ENCODE measurements at places on chromosomes 2 and 18.

DNA sequence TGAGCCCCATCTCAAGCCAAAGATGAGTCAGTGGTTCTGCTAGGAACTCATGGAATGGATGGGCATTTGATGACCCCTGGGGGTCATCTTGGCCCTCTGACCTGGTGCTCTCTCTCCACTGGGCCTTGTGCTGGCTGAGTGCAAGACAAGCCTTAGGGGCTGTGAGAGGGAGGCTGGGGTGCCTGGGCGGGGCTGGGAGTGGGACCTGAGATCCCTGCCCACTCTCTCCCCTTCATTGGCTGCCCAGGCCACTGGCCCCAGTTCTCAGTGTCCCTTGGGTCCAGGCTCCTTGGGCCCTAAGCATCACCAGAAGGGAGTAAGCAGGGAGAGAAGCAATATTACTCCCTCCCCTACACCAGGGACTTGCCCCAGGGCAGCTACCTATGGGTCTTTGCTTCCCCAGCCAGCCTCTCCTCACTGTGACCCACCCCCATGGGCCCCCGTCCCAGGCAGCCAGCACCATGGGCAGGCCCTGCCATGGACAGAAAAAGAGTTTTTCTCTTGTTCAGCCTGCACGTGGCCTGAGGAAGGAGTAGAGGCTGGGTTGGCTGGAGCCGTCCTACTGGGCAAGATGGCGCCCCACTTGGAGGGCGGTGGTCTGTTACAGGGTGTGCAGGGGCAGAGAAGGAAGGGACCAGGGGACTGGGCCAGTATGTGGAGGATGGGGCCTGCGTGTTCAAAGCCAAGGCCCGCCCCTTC, 33.6 kb downstream of the ATOH8 start:
- peaks cover 13% of the 10 kb centered on the region for H3K27me3 ChIP-seq
- no peaks in the 10 kb centered on the region for H3K36me3 ChIP-seq
- no peak overlapping the region for H3K4me3 ChIP-seq
- no peak for DNase-seq
- peaks cover 7% of the 10 kb centered on the region for H3K4me1 ChIP-seq
- H3K27ac ChIP-seq = no peak overlapping the region

- no peak for DNase-seq
- no peak overlapping the region for H3K4me3 ChIP-seq
Observed at GRCh38 chr18:7514796-7515440, 52.2 kb upstream of the PTPRM start.

GRCh38 chr2:190864375-190864774, 16.2 kb upstream of the GLS start:
- H3K27ac ChIP-seq = no peak overlapping the region
- H3K4me1 ChIP-seq = peaks cover 29% of the 10 kb centered on the region
- H3K27me3 ChIP-seq = peaks cover 6% of the 10 kb centered on the region

DNA sequence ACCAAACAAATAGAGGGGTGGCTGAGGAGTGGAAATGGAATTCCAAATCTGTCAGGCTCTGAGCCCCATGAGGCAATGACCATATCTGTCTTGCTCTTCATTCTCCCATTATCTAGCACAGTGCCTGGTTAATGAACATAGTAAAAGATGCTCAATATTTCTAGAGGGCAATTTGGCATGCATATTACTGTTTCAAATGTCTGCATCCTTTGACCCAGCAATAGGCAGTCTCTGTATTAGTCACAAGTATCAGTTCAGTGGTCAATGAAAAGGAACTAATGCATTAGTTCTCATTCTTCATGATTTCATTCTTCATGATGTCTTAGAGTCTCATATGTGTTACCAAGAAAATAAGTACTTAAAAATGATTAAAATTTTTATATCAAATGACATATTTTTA, 28.4 kb upstream of the MALL start:
- peaks cover 45% of the 10 kb centered on the region for H3K4me1 ChIP-seq
- no peak overlapping the region for H3K27ac ChIP-seq
- no peak for DNase-seq
- H3K27me3 ChIP-seq = no peaks in the 10 kb centered on the region

GRCh38 chr2:219388907-219389156, 1.1 kb upstream of the DNPEP start:
- peaks cover 15% of the 10 kb centered on the region for H3K4me1 ChIP-seq
- peak overlapping the region; percentile 80 for H3K4me3 ChIP-seq
- no peak overlapping the region for H3K27ac ChIP-seq
- no peaks in the 10 kb centered on the region for H3K27me3 ChIP-seq
- DNase-seq = no peak

GRCh38 chr2:237459741-237460174, 27.3 kb upstream of the MLPH start:
- H3K4me1 ChIP-seq = peaks cover 49% of the 10 kb centered on the region
- no peak for DNase-seq
- H3K27ac ChIP-seq = no peak overlapping the region
- H3K27me3 ChIP-seq = no peaks in the 10 kb centered on the region

DNA sequence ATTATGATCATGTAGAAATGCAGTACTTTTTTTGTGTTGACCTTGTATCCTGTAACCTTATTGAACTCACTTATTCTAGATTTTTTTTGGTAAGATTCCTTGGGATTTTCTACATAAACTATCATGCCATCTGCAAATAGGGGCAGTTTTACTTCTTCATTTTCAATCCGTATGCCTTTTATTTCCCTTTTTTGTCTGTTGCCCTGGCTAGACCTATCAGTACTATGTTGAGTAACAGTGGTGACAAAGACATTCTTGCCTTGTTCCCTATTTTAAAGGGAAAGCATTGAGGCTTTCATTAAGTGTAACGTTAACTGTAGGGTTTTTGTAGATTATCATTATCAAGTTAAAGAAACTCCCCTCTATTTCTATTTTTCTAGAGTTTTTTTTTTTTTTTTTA, 92.3 kb downstream of the LYPD1 start:
- no peak overlapping the region for H3K4me3 ChIP-seq
- no peaks in the 10 kb centered on the region for H3K27me3 ChIP-seq
- no peak for DNase-seq
- H3K4me1 ChIP-seq = no peaks in the 10 kb centered on the region
- H3K36me3 ChIP-seq = no peaks in the 10 kb centered on the region
- no peak overlapping the region for H3K27ac ChIP-seq

DNA sequence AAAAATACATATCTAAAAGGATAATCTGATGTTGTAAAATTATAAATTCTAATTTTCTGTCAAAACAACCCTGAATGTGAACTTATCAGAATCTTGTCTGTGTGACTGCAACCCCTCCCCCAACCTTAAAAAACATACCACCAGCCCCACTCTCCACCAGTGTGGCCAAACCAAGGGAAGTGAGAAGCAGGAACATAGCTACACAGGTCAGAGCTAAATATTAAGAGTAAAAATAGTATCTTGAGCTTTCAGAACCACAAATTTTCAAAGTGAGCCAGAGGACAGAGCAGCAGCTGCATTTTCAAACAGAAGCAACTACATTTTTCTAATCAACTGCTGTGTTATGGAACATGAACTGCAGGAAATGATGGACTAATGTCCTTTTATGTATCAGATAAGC, 156.7 kb downstream of the SLC4A10 start:
- H3K4me1 ChIP-seq = no peaks in the 10 kb centered on the region
- no peaks in the 10 kb centered on the region for H3K27me3 ChIP-seq
- peaks cover 4% of the 10 kb centered on the region for H3K36me3 ChIP-seq

DNA sequence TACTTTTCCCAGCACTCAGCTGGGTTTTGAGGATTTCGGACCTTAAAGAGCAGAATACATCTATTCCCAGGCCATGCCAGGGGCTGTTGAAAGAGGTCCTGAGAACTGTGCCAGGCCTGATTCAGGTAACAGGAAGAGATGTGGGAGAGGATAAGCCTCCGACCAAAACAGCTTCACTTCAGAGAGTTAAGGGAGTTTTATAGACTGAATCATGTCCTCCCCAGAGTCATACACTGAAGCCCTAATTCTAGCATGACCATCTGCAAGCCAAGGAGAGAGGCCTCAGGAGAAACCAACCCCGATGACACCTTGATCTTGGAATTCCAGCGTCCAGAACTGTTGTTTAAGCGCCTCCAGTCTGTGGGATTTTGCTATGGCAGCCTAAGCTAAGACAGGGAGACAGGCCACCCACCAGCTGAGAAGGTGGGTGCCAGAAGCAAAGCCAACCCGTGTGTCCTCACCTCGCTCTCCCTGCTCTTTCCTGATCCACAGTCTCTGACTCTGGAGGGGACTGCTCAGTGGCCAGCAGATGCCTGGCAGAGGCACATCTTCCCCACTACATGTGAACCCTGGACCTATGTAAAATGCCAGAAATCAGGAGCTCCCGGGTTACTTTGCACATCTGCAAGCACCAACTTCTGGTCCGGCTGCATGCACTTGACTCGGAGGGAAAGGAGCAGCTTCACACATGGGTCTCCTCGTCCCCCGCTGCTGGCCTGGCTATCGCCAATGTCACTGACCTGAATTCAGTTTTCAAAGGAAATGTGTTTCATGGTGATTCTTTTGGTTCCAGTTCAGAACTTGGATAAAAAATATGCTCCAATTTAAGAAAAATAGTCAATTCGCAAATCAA, 116.8 kb upstream of the EPC2 start:
- peak overlapping the region; percentile 79 for H3K27ac ChIP-seq
- peaks cover 2% of the 10 kb centered on the region for H3K36me3 ChIP-seq
- H3K27me3 ChIP-seq = no peaks in the 10 kb centered on the region
- H3K4me1 ChIP-seq = peaks cover 77% of the 10 kb centered on the region

- no peak for DNase-seq
- H3K4me3 ChIP-seq = no peak overlapping the region
- H3K27ac ChIP-seq = no peak overlapping the region
- H3K27me3 ChIP-seq = peaks cover 17% of the 10 kb centered on the region
Observed at GRCh38 chr2:27171351-27171848, 22.6 kb downstream of the TCF23 start.

DNA sequence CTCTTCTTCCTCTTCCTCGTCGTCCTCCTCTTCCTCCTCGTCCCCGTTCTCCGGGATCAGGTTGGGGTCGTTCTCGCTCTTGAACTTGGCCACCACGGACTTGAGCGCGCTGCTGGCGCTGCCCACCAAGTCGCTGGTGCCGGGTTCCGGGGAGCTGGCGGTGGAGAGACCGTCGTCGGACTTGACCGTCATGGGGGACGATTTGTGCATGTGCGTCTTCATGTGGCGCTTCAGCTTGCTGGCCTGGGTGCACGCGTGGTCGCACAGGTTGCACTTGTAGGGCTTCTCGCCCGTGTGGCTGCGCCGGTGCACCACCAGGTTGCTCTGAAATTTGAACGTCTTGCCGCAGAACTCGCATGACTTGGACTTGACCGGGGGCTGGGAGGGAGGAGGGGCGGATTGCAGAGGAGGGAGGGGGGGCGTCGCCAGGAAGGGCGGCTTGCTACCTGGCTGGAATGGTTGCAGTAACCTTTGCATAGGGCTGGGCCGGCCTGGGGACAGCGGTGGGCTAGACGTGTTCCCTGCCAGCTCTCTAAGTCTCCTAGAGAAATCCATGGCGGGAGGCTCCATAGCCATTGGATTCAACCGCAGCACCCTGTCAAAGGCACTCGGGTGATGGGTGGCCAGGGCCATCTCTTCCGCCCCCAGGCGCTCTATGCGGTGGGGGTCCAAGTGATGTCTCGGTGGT, 91.9 kb downstream of the BCL11A start:
- H3K27ac ChIP-seq = no peak overlapping the region
- H3K4me1 ChIP-seq = no peaks in the 10 kb centered on the region

GRCh38 chr2:159201360-159202063, 85.0 kb downstream of the WDSUB1 start:
- no peak overlapping the region for H3K27ac ChIP-seq
- peaks cover 10% of the 10 kb centered on the region for H3K4me1 ChIP-seq
- H3K27me3 ChIP-seq = no peaks in the 10 kb centered on the region
- peak; percentile 17 for DNase-seq
- H3K4me3 ChIP-seq = no peak overlapping the region
- no peaks in the 10 kb centered on the region for H3K36me3 ChIP-seq

- H3K36me3 ChIP-seq = no peaks in the 10 kb centered on the region
- DNase-seq = no peak
- no peaks in the 10 kb centered on the region for H3K27me3 ChIP-seq
Observed at GRCh38 chr2:181376442-181376841, 80.7 kb upstream of the ITGA4 start.

GRCh38 chr2:238999291-238999741, 151.4 kb downstream of the TWIST2 start:
- H3K4me1 ChIP-seq = no peaks in the 10 kb centered on the region
- H3K4me3 ChIP-seq = no peak overlapping the region
- no peak overlapping the region for H3K27ac ChIP-seq
- peaks cover 2% of the 10 kb centered on the region for H3K36me3 ChIP-seq

DNA sequence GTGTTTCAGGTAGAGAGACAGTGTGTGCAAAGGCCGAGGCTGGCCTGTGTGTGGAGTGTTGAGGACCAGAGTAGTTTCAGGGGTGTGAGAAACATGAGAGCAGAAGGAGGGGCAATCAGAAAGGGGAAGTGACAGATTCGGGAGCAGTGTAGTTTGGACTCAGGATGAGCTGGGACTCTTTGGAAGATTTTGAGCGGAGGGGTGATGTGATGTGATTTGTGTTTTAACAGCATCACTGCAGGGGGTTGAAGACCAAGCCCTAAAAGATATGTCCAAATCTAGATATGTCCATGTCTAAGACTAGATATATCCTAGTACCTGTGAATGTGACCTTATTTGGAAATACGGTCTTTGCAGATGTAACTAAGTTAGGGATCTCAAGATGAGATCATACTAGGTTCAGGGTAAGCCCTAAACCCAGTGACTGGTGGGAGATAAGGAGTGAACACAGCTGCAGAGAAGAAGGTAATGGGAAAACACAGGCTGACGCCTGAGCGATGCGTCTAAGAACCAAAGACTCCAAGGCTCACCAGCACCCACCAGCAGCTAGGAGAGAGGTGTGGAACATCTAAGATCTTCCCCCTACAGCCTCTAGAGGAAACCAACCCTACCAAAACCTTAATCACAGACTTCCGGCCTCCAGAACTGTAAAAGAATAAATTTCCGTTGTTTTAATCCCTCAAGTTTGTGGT, 38.5 kb upstream of the MYO3B start:
- no peak for DNase-seq
- peaks cover 9% of the 10 kb centered on the region for H3K4me1 ChIP-seq
- no peaks in the 10 kb centered on the region for H3K36me3 ChIP-seq
- no peak overlapping the region for H3K27ac ChIP-seq
- H3K27me3 ChIP-seq = no peaks in the 10 kb centered on the region
- H3K4me3 ChIP-seq = no peak overlapping the region

DNA sequence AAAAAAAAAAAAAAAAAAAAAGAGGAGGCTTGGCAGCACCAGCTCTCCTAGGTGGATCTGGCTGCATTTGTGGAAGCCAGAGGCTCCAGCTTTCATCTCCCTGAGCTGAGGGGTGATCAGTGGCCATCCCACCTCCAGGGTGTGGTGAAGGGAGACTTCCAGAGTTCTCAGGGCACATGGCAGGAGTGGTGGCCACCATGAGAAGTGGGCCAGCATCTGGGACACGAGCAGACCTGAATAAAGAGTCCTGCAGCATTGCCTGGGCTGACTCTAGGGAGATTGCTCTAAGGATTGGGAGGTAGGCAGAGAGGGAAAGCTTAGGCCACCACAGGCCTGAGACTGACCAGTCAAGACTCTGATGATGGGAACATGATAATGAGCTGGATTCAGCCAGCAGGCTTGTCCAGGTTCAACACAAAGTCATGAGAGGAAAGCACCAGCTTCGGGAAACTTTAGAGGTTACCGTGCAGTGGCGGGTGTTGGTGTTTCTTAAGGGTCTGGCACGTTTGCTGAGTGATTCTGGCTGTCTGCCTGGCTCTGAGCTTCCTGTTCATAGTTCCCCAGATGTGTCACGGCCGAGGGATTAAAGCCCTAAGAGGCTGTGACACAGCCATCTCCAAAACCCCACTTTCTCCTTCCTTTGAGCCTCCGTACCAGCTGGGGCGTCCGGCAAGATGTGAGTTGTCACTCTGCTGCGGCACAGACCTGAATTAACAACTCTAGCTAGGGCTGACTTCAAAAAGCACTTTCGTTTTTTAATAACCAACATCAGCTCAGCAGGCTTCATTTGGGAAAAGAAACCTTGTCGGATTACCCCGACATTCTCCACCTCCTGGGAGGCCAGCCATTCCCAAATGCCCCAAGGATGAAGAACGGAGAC, 38.3 kb upstream of the IL1R1 start:
- H3K4me1 ChIP-seq = peaks cover 73% of the 10 kb centered on the region
- peaks cover 9% of the 10 kb centered on the region for H3K36me3 ChIP-seq
- peaks cover 18% of the 10 kb centered on the region for H3K27me3 ChIP-seq
- H3K27ac ChIP-seq = peak overlapping the region; percentile 59

All from activated T-cell treated with anti-CD3 and anti-CD28 coated beads, Interleukin-2, amount 50 U/mL, for 72 hours (primary cell).